ENCODE measurements at places on chromosomes 11 and 22.

GRCh38 chr11:56916587-56916986 is 72.1 kb upstream of the OR5AK2 start:
- DNase-seq: no peak

GRCh38 chr22:36981247-36981775 is 37.9 kb downstream of the TST start:
- DNase-seq: no peak

DNA sequence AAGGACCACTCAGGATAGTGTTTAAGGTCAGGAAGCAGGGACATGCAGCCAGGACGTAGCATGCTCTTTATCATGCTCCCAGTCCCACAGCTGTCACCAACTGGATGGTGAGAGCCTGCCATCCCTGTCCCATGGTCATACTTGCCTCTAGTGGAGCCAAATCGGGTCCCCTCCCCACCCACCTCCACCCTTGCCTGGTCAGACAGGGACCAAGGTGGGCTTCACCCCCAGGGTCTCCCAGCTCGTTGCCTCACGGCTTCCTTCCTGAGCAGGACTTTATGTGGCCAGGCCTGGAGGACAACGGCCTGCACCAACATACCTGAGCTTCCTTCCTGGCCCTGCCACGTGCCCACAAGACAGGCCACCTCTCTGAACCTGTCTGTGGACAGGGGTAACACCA is 19.8 kb downstream of the A4GALT start:
- DNase-seq: no peak

DNA sequence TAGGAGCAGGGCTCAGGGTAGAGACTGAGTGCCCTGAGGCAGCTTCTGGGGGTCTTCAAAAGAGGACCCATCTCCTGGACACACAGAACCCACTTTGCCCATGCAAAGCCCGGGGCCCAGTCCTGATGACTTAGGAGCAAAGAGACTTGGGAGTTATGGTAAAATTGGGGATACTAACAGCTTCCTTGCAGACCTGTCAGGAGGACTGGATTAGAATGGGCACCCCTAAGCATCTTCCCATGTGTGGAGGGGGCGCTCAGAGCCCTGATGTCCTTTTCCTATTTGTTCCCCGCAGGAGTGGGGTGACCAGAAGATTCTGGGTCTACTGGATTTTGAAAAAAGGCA is 100.0 kb downstream of the WNT7B start:
- no peak for DNase-seq

- DNase-seq: no peak
Measured at GRCh38 chr11:77661670-77662069, 24.1 kb upstream of the CLNS1A start.

All from CD4-positive, alpha-beta T cell treated with Interleukin-12 subunit alpha and Interleukin-12 subunit beta, for 1 hour (primary cell).